ENCODE measurements at places on chromosomes 13 and 19. TPM values are rescaled to one million over a fixed set of nuclear protein-coding genes. Genes with fewer than 3 reads are reported as not detected.

SCGB2B2 gene
- total RNA-seq = 0.22 TPM

METTL21C gene
- total RNA-seq = not detected

TLE2 gene
- total RNA-seq = 3.8 TPM

MAMSTR gene
- 0.69 TPM for total RNA-seq

PSG4 gene
- total RNA-seq = not detected

FUT2 gene
- not detected for total RNA-seq

GPC6 gene
- not detected for total RNA-seq

SLC25A42 gene
- total RNA-seq = 10.4 TPM

CCDC194 gene
- 1.1 TPM for total RNA-seq

DNA sequence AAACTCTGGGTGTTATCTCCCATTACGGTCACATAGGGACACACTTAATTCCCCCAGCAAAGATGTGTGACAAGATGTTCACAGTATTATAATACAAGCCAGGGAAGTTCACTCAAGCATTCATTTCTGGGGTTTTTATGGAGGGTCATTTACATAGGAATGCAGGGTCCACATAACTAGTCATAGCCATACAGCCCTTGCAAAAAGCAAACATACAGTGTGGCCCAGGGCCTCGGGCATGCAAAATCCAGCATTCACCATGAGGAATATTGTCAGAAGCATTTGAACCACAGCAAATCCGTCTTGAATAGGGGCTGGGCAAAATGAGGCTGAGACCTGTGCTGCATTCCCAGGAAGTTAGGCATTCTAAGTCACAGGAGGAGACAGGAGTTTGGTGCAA, 13.0 kb upstream of the ZNF460 start:
- H3K4me3 ChIP-seq = no peak overlapping the region
- H3K4me1 ChIP-seq = no peaks in the 10 kb centered on the region
- H3K36me3 ChIP-seq = no peaks in the 10 kb centered on the region
- H3K27me3 ChIP-seq = no peaks in the 10 kb centered on the region

DNA sequence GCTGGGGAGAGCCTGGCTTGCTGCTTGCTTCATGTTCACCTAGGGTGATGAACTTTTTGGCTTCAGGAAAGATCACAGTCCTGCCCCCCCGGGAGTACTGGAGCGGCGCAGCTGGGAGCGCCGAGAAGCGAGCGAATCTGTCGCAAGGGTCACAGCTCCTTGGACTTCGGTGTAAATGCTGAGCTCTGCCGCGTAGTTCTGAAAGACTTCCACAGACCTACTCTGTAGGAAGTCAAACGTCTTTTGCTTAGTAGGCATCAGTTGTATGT, 2.7 kb downstream of the ING1 start:
- peaks cover 30% of the 10 kb centered on the region for H3K4me1 ChIP-seq
- H3K36me3 ChIP-seq = peaks cover 7% of the 10 kb centered on the region
- H3K4me3 ChIP-seq = peak overlapping the region; percentile 70
- DNase-seq = no peak
- no peaks in the 10 kb centered on the region for H3K27me3 ChIP-seq
- peak overlapping the region; percentile 67 for H3K27ac ChIP-seq

DNA sequence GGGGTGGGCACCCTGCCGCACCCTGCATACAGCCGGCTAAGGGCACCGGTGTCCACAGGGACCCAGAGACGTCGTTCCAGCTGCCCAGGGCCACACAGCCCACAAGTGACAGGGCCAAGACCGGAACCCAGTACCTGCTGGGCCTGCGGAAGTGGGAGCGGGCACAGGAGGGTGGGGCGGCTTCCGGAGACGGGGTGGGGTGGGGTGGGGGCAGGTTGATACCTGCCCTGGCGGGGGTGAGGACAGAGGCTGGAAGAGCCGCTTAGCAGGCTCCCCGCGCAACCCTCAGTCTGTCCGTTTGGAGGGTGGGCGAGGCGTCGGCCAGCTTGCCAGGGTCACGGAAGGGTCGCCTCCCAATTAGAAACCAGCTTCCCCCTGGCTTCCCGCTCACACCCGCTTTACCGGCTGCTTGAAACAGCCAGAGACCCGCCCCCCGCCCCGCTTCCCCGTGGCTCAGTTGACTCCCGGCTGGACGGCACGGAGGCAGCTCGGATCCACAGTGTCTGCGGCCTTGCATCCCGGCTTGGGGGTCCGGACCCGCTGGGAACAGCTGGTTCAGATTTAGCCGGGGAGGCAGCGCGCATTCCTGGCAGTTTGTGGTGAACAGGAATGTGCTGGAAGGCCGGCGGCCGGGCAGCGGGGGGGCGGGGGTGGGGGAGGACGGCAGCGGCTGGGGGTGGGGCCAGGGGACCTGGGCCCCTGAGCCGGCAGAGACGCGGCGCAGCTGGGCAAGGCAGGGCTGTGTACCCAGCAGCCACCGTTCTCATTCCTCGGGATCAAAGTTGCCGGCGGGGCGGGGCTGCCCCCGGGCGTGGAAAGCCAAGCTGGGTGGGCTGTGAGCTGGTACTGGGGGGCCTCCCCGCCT, 1.9 kb downstream of the CNN2 start:
- no peaks in the 10 kb centered on the region for H3K27me3 ChIP-seq
- H3K4me3 ChIP-seq = peak overlapping the region; percentile 92

GRCh38 chr13:97215325-97215724, 6.8 kb upstream of the MBNL2 start:
- H3K36me3 ChIP-seq = no peaks in the 10 kb centered on the region
- H3K27ac ChIP-seq = no peak overlapping the region
- no peak for DNase-seq
- H3K4me3 ChIP-seq = no peak overlapping the region
- H3K27me3 ChIP-seq = no peaks in the 10 kb centered on the region
- H3K4me1 ChIP-seq = peaks cover 30% of the 10 kb centered on the region

DNA sequence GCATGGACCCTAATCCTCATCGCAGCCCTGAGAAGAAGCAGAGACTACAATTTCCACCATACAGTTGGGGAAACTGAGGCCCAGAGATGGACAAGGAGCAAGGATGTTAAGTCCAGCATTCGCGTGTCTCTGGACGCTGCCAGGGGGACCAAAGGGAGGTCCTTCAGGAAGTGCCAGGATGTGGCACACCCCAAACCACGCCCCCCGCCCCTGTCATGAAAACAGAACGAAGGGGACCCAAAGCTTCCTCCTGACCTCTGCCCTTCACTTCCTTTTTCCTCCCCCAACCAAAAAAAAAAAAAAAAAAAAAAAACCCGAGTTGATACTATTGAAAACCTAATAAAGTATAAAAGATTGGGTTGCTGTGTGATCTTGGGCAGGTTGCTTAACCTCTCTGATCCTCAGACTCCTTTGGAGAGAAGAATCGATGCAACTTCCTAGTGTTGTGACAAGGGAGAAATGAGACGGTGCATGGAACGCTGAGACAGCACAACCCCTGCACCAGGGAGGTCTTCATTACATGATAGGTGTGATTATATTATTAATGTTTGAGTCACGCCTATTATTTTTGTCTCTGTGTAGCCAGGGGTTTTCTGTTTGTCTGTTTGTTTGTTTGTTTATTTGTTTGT, 2.7 kb upstream of the ZBTB7A start:
- H3K27ac ChIP-seq = no peak overlapping the region
- H3K4me1 ChIP-seq = peaks cover 21% of the 10 kb centered on the region
- DNase-seq = no peak
- H3K36me3 ChIP-seq = no peaks in the 10 kb centered on the region
- H3K27me3 ChIP-seq = no peaks in the 10 kb centered on the region
- peak overlapping the region; percentile 53 for H3K4me3 ChIP-seq
